C1 segment of cervical spinal cord (tissue), 14 donors: ENCODE measurements at places on chromosomes 13 and 19.

- no peak for DNase-seq
These were observed 6.3 kb upstream of the NLRP2 start for GRCh38 chr19:54959840-54960239.

DNA sequence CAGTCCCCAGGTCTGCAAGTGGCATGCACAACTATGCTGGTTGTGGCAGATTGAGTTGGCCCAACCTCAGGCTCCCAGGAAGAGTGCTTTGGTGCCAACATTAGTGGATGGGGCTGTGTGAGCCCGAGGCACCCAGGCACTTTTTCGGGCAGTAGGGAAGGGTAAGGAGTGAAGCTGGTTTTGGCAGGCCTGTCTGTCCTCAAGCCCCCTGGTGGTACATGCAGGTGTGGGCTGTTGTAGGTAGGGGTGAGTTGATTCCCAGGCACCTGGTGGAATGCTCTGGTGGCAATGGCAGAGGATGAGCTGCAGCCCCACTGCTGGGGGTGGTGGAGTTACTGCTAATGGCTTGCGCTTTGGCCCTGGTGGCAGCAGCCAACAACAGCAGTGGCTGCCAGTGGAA, 723.7 kb upstream of the SLITRK1 start:
- no peak for DNase-seq

- no peak for DNase-seq
These were observed 124.2 kb upstream of the SERP2 start for GRCh38 chr13:44249431-44249836.

- DNase-seq = peak; percentile 25
These were observed 5.3 kb downstream of the DENND1C start for GRCh38 chr19:6476155-6476895.

- no peak for DNase-seq
These were observed 116.4 kb downstream of the RFC3 start for GRCh38 chr13:33934343-33934742.

DNA sequence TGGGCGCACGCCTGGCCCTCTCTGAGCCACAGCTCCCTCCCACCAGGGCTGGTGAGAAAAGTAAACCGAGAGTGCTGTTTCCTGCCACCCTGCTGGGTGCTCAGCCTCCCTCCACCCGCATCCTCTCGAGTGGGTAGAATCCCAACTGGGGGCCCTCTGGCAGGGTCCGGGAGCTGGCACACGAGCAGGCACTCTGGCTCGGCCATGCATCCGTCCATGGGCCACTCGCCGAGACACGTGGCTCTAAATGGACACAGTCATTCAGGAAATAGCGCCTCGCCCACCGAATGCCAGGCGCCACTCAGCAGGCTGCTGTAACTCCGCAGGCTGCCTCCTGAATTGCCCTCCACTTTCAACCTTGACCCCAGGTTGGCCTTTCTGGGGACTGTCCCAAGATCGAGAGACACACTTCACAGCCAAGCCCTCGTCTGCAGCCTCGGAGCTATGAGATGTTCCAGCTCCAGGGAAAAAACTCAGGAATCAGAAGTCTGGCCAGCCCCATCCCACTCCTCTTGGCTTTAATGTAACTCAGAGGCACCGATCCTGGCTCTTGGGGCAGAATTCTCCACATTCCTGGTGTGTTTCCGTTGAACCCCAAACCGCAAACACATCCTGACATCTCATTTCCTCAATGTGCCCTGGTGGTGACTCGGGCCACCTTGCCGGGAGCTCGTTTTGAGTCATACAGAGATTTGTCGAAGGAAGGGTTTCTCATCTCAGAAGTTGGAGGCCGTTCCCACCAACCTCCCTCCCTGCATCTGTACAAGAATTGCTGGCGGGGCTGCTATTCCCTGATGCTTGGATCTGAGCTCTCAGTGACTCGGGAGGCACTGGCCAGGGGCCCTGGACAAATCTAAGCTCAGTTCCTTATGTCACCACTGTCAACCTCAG, 14.1 kb downstream of the KLF2 start:
- DNase-seq = no peak

DNA sequence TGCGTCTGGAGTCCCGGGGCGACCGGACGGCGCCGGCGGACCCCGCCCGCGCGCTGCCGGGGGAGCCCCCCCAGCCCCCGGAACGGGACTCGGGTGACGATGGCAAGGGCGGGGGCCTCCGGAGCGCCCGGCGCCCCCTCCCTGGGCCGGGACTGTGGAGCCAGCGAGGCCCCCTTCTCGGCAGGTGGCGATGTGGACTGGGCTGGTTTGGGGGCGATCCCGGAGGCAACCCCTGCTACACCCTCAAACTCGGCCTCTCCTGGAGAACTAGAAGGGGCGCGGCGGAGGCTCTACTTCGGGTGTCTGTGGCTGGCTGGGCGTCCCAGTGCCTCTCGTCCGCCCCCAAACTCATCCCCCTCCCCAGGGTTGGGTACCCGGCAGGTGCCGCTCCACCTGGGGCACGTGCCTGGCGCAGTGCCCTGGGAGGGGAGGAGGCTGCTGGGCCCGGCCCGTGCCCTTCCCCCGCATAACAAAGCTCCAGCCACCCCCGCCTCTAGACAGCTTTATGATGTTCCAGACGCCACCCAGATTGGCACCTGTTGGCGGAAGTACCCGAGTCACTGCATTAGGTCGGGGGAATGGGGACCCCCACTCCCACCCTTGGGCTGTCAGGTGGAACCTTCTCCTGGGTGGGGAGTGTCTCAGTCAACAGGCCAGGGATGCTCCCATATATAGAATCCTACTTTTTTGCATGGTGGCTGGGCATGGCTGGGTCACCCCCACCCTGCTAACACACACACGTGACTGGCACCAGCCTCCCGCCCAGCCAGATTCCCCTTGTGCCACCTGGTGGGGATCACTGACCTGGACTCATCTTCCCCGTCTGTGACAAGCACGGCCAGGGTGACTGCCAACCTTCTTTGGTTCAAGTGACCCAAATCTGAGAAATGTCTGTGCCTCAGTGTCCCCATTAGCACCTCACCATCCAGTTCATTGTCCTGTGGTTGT, 722 bp downstream of the PKN1 start:
- no peak for DNase-seq

DNA sequence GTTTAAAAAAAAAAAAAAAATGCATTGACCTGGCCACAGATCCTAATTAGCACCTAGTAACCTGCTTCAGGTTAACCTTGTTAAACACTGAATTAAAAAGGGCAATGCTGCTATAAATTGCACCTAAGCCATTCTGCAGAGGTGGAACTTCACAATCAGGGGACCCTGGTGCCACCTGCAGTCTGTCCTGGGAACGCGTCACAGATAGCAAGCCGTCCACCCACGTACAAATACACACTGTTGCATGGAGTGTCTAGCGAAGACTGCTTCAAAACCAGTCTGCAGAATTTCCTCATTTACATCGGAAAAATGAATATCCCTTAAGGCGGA, 169.3 kb downstream of the COL4A1 start:
- no peak for DNase-seq

- no peak for DNase-seq
These were observed 31.2 kb downstream of the SYDE1 start for GRCh38 chr19:15138427-15138826.

GRCh38 chr13:64480672-64481071, 2749.5 kb downstream of the PCDH9 start:
- DNase-seq = no peak

GRCh38 chr13:52711286-52711685, 28.3 kb downstream of the CNMD start:
- DNase-seq = no peak

DNA sequence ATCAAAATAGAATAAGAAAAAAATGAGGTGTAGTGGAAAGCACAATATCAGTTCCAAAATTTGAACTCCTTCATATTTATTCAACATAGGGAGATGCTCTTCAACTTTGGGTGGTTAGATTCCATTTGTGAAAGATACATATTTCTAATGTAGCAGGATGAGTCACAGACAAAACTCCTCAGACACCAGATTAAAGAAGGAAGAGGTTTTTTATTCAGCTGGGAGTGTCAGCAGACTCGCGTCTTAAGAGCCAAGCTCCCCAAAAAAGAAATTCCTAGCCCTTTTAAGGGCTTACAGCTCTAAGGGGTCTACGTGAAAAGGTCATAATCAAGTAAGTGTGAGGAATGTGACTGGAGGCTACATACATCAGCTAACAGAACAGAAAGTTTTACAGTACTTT, 6.8 kb upstream of the ZNF765 start:
- no peak for DNase-seq

- no peak for DNase-seq
These were observed 15.9 kb downstream of the NHLRC3 start for GRCh38 chr13:39054112-39054511.

- no peak for DNase-seq
These were observed 366 bp upstream of the KL start for GRCh38 chr13:33015791-33016323.

GRCh38 chr13:109862627-109863026, 76.2 kb upstream of the IRS2 start:
- no peak for DNase-seq

DNA sequence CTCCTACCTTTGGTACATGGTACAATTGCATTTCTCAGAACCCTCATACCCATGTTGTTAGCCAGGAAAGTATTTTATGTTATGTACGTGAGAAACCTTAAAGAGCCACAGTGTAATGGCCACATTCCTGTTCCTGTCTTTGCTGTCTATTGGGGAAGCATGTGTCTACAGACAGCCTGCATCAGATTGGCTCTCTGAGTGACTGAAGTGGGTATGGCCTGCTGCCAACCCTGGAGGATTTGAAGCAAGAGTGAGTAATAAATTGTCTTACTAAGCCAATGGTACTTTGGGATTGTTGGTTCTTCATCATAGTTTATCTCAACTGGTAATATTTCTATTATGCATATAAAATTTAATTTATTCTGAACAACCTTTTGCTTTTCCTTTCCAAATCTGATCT, 574.1 kb downstream of the LMO7 start:
- DNase-seq = no peak

GRCh38 chr19:35756377-35757230, at the start of gene HSPB6:
HSPB6 (minus strand) TSS chr19:35757029; CDS start chr19:35757008, 21 bp downstream.
- peak; percentile 38 for DNase-seq

DNA sequence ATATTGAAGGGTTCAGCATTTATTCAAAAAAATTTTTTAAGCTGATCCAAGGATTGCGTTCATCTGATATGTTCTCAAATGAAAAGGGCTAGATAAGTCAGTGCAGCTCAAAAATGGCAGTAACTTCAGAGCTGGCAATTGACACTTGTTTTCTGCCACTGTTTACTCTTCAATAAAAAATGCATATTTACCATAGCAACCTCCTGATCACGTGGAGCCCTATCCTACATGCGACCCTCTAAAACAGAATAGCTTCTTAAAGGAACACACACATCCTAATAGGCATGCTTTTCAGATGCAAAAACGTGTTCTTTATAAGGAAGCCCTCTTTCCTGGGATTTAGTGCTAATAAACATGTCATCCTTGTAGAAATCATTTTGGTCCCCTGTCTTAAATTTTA, 150.2 kb downstream of the ZNF536 start:
- no peak for DNase-seq

- no peak for DNase-seq
These were observed 9.0 kb downstream of the ZNF302 start for GRCh38 chr19:34686455-34686854.

- DNase-seq = no peak
These were observed 31.3 kb downstream of the RFC3 start for GRCh38 chr13:33849211-33849610.

GRCh38 chr13:50599046-50599445, 244.4 kb downstream of the DLEU7 start:
- no peak for DNase-seq

DNA sequence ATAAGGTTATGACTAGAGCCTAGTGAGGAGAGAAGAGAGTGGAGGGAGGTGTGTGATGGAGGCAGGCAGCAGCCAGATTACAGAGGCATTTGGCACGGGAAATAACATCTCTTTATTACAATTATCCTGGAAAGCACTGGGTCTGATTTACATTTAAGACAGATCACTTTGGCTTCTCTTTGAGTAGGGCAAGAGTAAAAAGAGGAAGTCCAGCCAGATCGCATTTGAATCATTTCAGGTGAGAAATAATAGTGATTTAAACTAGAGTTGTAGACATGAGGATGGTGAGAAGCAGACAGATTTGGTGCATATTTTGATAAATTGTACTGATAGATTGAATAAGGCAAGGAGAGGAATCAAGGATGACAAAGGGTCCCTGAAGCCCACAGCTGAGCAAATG, 9.6 kb upstream of the SACS start:
- no peak for DNase-seq

DNA sequence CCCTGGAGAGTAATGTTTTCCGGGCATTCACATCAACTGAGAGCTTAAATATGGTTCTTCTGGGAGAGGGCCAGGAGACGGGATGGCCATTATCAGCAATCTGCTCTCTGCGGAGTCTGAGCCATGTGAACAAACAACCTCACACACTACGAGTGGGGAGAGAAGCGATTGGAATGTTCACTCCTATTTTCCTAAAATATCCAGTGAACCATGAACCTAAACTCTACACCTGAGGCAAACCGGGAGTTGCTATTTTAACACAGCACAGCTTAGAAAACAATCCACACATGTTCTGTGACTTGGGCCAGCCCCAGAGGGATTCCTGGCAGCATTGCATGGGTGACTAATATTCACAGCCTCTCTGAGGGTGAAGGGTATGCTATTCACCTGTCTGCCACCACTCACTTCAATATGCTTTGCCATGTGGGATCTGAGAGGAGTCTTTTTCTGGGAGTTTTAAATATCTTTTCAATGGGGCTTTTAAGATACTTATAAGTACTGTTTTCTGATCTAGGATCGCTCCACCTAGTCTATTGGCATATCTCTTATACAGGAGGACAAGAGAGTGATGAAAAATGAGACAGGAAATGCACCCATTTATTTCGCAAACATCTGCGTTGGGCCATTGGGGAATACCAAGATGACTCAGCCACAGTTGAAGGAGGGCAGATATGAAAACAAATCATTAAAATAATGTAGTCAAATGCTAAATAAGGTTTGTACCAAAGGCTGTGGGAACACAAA, 72.6 kb upstream of the SERP2 start:
- DNase-seq = no peak

GRCh38 chr13:29578300-29579085, 17.0 kb downstream of the SLC7A1 start:
- no peak for DNase-seq

GRCh38 chr19:30128211-30128610, 186.2 kb downstream of the URI1 start:
- no peak for DNase-seq

DNA sequence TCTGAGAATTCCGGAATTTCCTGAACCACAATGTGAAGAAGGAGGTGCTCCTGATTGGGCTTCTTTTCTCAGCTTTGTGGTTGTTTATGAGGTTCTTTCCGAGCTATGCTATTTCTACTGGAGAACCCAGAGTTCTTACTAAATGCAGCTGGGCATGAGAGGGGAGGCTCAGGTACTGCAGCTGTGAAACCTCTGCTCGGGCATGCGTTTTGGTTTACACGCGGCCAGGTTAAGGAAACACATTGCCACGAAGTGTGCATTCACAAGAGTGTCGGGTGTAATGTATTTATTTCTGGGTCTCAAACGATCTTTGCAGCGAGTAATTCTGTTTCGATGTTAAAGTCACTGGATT, 661 bp upstream of the MIR17HG start:
- DNase-seq = no peak

GRCh38 chr13:73303851-73304250, 245.0 kb downstream of the KLF5 start:
- no peak for DNase-seq

- no peak for DNase-seq
These were observed 33.6 kb upstream of the UBE2L5 start for GRCh38 chr13:30388406-30389283.

GRCh38 chr13:67143544-67144115, 86.5 kb downstream of the PCDH9 start:
- no peak for DNase-seq

GRCh38 chr19:56504581-56504980, 3.1 kb upstream of the ZNF471 start:
- no peak for DNase-seq

- DNase-seq = no peak
These were observed 27.8 kb downstream of the COG3 start for GRCh38 chr13:45492538-45492937.

- no peak for DNase-seq
These were observed 2.8 kb downstream of the PALM3 start for GRCh38 chr19:14059093-14059480.
